ENCODE measurements at places on chromosomes 7 and 10.

DNA sequence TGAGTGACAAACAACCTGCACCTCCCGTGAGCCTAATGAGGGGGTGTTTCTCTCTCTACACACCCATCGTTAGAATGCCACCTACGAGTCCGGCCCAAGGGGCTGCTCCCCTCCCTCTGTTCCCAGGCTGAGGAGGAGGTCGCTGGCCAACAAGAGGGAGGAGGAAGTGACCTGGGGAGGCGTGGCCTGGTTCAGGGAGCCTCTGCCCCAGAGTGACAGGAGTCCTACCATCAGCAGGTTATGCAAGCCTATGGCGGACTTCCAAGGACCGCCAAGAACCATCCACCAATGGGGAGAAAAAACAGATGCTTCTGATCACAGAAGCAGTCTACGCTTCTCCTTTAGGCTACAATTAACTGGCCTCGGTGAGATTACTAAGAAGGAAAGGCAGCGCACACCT lies 12.3 kb upstream of the EGFR start:
- DNase-seq, result no peak

GRCh38 chr7:107902381-107902780 lies 11.4 kb downstream of the DLD start:
- no peak for DNase-seq

GRCh38 chr10:84184517-84184916 lies 9.8 kb upstream of the CDHR1 start:
- no peak for DNase-seq

GRCh38 chr10:5479481-5480161 lies 19.7 kb downstream of the CALML5 start:
- DNase-seq, result no peak

DNA sequence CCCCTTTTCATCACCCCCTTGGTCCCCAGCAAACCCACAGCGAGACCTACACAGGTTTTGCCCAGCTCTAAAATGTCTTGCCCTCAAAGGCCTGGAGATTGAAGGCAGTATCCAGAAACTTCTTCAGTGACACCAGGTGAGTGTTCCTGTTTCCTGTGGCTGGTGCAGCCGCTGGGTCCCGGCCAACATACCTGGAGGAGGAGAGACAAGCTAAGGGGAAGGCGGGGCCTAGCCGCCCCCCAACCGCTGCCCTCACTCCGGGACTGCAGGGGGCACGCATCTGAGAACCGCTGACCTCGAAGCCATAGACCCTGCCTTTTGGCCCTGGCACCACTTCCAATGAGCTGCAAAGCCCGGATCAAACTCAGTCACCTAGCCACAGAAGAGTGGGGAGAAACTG lies 27.0 kb downstream of the OGDHL start:
- no peak for DNase-seq

Data from CD4-positive, alpha-beta memory T cell (primary cell).